ENCODE measurements at places on chromosomes 5 and 9.

GRCh38 chr5:1140818-1141189 is 28.9 kb upstream of the SLC12A7 start:
- no peak for DNase-seq

- DNase-seq: no peak
Observed at GRCh38 chr9:133029994-133030316, 842 bp upstream of the GTF3C5 start.

DNA sequence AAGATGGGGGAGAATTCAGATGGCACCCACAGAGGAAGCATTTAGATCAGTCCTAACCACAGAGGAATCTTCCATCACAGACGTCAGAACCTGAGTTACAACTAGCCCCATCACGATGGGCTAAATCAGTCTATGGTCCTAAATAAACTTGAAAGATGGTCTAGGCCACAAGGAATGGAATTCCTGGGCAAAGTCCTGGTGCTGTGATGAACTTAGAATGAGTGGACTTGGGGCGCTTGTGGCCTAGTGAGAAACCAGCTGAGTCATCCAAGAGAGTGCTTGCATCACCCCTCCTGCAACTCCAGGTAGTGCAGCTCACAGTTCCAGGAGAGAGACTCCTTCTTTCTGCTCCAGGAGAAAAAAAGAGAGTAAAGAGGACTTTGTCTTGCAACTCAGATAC is 722.9 kb upstream of the RGMB start:
- no peak for DNase-seq

- DNase-seq: no peak
Observed at GRCh38 chr5:138724470-138725146, 28.6 kb upstream of the CTNNA1 start.

GRCh38 chr5:160545832-160546231 is 124.2 kb downstream of the PTTG1 start:
- no peak for DNase-seq

DNA sequence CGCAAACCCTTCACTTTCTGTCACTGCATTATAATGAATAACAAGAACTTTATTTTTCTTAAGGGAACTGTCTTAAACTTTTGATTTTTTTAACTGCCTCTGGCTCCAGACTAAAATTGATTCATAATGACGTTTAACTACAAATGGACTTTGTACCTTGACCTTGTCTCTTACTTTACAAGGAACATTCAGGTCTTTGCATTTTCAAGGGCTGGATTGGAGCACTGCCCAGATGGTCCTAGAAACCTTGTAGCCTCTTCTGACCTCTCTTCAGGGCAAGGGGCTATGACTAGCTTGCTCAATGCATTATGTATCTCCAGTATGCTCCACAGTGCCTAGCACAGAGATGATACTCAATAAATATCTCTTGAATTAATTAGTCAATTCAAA is 612.6 kb upstream of the CLINT1 start:
- no peak for DNase-seq

GRCh38 chr5:143646961-143647360 is 165.0 kb upstream of the HMHB1 start:
- DNase-seq: no peak

- no peak for DNase-seq
Observed at GRCh38 chr9:76571743-76572146, 112.8 kb downstream of the GCNT1 start.

DNA sequence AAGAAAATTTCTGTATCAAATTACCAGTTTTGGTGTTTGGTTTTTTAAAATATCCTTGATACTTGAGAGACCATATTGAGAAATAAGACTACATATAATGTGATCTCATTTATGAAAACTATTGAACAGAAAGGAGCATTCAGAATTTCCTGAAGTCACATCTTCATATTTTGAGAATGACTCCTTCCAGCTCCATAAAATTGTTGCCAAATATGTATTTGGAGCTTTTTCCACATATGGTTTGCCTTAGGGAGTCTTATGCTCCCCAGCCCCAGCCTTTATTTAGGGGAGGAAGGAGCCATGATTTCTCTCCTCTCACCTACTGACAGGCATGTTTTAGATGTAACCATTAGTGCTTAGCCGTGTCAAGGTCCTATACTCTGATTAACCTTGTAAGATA is 51.1 kb downstream of the GCNT1 start:
- DNase-seq: no peak

- no peak for DNase-seq
Observed at GRCh38 chr5:36826694-36827093, 49.9 kb upstream of the NIPBL start.

DNA sequence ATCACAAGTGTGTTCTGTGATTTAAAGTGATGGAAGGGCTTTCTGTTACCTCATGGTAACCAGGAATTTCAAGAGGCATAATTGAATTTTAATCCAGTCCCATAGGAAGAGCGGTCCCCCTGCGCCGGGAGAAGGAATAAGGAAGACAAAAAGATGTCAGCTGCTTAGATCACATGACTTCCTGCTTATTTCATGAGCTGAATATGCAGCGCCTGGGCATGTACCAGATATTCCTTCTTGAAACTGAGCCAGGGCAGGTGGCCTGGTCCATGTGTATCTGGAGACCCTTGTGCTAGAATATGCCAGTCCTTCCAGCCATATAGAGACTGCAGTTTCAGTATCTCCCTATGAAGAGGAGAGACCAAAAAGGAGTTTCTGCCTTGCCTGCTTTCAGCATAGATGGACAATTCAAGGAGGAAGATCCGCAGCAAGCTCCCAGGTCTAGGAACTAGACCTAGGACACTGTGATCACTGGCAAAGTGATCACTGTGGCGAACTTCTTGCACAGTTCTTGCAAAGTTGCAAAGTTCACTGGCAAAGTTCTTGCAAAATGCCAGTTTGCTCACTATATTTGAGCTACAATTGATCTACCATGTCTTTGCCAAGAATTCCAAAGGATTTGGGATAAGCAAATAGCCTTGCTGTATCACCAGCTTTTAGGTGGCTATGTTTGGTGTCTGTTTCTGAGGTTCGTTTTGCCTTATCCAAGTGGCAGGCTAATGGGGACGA is 102.9 kb upstream of the PHYKPL start:
- no peak for DNase-seq

DNA sequence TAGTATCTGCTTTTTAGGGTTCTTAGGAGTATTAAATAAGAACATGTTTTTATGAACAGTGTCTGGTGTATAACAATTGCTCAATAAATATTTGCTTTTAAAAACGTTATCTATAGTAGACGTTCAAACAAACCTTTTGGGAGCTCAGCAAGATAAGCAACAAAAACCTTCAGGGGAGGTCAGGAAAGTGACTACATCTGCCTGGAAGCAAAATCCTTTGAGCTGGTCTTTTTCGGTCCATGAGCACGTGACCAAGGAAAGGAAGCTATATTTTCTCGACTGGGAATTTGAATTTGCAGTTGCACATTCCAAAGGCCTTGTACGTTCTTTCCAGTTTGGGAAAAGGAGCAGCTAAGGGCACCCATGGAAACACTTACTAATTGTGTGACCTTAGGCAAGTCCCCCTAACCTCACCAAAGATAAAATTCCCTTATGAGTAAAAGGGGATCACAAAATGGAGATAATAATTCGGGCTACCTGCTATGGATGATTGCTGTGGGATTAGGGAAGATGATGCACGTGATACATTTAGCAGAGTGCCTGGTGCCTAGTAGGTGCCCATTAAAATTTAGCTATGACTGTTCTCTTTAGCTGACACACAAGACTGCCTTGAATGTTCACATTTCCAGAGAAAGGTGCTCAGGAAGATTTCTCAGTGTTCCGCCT is 45.4 kb downstream of the PTTG1 start:
- no peak for DNase-seq

DNA sequence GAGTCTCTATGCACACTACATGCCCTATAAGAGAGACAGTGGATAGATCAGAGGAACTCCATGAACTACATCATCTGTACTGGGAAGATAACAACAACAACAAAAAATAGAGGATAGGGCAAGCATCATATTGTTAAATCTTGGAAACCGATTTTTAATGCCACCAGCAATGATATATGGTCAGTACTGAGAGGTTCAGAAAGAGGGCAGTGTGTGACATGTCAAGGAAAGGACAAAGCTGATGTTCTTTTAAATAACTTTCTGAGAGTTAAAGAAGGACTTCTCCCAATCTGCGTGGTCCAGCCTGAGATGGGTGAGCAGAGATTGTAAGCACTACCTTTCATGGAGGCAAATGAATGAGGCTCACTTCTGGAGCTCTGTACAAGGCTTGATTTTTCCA is 62.0 kb upstream of the PHF24 start:
- no peak for DNase-seq

DNA sequence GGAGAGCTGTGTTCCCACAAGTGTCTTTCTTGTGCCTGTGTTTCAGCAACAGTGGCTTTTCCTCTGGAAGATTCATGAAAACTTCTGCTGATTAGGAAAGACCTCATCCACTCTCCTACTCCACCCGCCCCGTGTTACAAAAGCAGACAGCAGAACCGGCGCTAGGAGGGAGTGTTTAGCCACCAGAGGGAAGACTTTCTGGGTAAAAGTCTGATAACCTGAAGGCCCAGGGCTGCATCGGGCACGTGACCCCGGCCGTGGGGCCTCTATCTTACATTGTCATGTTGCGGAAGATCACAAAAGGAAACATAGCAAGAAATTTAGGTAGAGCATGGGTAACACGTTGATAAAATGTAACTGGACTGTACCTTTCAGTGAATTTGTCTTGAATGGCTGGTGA is 32.0 kb upstream of the DMRT2 start:
- no peak for DNase-seq

GRCh38 chr9:98375138-98375726 is 119.8 kb upstream of the TBC1D2 start:
- peak; percentile 47 for DNase-seq

DNA sequence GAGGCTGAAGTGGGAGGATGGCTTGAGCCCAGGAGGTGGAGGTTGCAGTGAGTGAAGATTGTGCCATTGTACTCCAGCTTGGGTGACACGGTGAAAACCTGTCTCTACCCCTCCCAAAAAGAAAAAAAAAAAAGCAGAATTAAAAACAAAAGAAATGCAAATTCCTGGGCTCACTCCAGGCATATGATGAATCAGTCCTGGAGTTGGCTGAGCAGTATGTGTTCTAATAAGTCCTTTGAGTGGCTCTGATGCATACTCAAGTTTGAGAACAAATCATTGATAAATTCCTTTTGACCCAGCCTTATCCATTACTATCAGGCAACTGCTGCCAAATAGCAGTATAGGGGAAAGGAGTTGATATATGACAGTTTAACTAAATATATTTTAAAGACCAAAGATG is 28.3 kb downstream of the UHRF2 start:
- DNase-seq: no peak

DNA sequence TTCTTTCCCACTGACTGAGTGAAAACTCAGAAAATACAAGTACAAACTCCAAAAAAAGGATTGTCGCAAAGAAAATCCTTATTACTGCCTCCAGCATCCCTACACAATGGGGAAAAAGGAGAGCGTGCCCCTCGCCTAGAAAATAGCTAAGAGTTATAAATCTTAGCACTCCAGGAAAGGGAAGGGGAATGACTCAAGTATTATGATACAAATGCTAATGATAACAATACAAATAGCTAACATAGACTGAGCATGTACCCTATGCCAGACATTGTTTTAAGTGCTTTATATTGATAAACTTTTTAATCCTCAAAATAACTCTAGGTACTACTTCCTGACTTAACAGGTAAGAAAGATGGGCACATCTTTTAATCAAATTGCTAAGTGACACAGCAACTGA is 70.8 kb upstream of the VCAN start:
- no peak for DNase-seq

DNA sequence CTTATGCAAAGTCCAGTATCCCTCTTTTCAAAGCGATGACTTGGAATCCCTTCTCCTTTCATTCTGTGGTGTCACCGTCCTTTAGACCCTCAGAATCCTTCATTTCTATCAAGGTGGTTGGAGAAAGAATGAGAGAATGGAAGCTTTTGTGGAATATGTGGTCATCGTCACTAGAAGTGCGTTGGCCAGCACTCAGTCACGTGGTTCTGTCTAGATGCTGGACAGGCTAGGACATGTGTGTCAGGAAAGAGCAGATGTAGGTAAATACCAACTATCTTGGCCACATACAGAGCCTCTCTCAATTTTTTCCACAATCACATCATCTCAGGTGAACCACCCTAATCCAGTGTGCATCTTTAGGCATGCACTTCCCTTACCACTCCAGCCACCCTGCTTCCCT is 206.0 kb downstream of the ARRDC3 start:
- DNase-seq: no peak

DNA sequence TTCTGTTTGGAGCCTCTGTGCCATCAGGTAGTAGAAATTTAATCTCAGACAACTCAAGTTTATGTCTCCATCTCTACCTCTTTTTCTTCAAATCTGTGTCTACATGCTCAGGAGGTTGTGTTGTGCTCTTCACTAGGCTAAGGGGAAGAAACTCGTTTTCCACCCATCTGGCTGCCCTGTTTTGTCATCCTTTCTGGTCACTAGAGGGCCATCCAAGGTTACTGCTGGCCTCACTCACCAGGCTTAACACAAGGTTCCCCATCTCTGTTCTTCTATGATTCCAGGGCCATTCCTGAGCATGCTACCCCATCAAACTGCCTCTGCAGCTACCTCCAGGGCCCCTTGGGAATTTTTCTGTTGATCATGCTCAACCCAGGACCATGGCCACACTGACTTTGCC is 213.3 kb upstream of the FBXL7 start:
- no peak for DNase-seq

GRCh38 chr5:122187426-122187825 is 58.1 kb downstream of the ZNF474 start:
- DNase-seq: no peak

DNA sequence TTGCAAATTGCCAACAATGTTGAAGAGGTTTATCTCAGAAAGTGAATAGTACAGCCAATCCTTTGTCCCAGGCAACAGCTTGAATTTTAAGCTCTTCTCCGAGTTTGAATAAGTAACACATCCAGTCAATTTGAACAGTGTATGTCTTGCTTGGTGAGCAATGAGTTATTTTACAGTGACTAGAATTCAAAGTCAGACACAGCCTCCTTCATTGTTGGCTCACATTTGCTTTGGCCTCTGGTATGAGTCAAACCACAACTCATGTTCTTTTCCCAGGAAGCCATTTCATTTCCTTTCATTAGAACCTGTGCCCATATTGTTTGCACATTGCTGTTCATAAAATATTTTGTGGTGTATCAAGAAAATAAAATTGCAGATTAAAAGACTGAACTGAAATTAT is 622.0 kb upstream of the DAB2 start:
- no peak for DNase-seq

DNA sequence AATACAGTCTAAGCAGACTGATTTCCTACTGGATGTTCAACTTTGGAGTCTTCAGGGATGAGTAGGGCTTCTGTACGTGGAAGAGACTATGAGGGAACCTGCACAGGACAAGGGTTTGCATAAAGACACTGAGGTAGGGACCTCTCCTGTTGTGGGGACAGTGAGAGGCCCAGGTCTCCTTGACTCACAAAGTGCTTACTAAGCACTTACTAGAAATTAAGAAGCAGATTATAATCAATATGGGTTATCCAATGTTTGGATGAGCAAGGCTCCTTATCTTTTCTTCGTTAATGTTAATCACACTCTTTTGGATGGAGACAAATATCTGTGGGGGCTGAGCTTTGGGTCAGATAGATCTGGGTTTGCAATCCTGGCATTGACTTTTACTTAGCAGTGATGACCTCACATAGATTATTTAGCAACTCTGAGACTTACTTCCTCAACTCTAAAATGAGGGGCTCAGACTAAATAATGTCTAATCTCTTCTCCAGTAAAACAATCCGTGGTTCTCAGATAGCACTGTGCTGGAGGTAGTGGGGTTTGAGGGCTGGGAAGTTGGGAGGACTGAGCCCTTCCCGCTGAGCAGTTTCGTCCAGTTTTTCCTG is 45.9 kb downstream of the PDCD1LG2 start:
- no peak for DNase-seq

All from 8988T (cell line).